Fibroblast of skin of scalp (primary cell): ENCODE measurements at places on chromosomes 3 and 15.

GRCh38 chr3:115251509-115251908 is 104.4 kb upstream of the ZBTB20 start:
- DNase-seq = no peak

GRCh38 chr3:67093305-67093704 is 95.2 kb downstream of the KBTBD8 start:
- DNase-seq = peak; percentile 63

- DNase-seq = peak; percentile 75
These were observed 53.0 kb downstream of the ZNF148 start for GRCh38 chr3:125322166-125322565.

GRCh38 chr3:78258798-78259197 is 1218.9 kb downstream of the ROBO2 start:
- peak; percentile 96 for DNase-seq
